ENCODE measurements at places on chromosomes 3 and 15.

GRCh38 chr15:45790325-45790943 is 155.6 kb downstream of the SQOR start:
- DNase-seq, result no peak

- DNase-seq, result no peak
Observed at GRCh38 chr15:89452330-89452836, 44.0 kb downstream of the RHCG start.

DNA sequence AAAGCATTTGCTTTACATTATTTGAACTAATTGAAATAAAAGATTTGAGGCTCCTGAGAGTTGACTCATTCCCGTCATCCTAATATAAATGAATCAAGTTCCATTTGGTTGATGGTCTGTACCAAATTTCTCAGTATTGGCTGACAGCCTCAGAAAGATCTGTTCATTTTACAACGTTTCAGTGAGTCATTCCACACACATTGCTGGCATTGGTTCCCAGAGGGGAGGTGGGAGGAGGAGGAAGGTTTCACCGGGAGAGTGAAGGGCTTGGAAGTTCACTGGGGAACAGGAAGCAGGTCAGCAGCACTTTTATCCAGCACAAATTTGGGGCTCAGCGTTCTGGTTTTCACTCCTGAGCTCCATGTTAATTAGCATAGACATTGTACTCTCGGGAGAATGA is 176.7 kb upstream of the CADPS start:
- no peak for DNase-seq

GRCh38 chr3:143002727-143003126 is 1.4 kb downstream of the U2SURP start:
- no peak for DNase-seq

DNA sequence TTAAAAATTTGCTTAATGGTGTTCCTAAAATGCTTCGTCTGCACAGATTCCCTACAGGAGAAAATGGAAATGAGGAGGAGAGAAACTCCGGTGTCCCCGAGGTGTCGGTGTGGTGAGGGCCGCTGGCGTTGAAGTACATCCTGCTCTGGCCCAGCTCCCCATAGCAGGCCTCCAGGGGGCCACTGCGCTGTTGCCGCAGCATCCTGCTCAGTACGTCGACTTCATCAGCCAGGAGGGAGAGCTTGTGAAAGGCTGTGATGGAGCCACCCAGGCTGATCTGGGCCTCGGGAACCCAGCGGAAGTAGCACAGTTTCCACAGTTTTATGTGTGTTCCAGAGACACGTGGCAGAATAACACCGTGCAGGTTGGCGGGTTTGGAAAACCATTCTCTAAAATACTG is 37.8 kb downstream of the FAN1 start:
- no peak for DNase-seq

DNA sequence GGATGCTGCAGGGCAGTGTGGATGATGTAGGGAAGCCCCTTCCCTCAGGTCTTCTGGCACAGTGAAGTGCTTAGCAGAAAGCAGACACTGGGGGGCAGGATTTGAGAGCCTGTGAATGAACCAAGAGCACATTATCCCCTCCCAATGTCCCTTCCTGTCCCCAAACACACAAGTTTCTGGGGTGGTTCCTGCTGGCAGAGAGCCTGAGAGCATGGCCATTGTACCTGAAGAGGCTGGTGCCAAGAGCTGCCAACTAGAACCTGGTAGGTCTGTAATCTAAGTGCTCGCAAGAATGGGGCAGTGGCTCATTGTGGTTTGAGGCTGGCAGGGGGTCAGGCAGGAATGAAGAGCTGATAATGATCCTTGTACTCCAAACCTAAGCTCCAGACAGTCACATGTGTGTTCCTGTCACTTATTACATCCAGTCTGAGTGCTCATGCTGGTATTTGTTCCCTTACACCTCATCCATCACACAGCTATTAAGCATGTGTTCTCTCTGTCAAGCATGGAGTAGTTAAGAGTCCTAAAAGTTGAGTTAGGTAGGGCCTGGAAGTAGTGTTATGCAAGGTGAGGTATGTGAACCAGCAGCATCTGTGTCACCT is 6.7 kb upstream of the CCR1 start:
- DNase-seq, result no peak

- no peak for DNase-seq
Observed at GRCh38 chr3:16546186-16547010, 32.9 kb upstream of the RFTN1 start.

DNA sequence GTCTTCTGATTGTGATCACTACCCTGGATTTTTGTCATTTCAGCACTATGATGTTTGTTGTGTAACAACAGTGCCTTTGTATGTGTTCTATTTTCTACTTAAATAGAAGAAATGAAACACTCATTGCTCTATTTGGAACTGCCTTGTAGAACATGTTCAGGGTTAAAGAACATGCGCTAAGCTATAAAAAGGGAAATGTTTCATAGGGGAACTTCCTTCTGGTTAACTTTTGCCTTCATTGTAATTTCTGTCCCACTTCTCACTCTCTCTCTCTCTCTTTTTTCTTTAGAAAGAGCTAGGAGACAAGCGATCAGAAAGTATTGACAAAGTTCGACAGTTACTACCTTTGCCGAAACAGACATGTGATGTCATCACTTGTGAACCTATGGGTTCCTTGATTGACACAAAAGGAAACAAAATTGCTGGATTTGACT is at the start of gene P2RY12:
Gene P2RY12 (minus strand): TSS at position 13 of the 434 bp plus-strand sequence. CDS start 45,908 bp downstream, outside the sequence.
- peak; percentile 36 for DNase-seq

GRCh38 chr15:85383470-85384148 is 3.2 kb downstream of the AKAP13 start:
- no peak for DNase-seq

- no peak for DNase-seq
Observed at GRCh38 chr15:53982876-53983275, 4.6 kb downstream of the UNC13C start.

DNA sequence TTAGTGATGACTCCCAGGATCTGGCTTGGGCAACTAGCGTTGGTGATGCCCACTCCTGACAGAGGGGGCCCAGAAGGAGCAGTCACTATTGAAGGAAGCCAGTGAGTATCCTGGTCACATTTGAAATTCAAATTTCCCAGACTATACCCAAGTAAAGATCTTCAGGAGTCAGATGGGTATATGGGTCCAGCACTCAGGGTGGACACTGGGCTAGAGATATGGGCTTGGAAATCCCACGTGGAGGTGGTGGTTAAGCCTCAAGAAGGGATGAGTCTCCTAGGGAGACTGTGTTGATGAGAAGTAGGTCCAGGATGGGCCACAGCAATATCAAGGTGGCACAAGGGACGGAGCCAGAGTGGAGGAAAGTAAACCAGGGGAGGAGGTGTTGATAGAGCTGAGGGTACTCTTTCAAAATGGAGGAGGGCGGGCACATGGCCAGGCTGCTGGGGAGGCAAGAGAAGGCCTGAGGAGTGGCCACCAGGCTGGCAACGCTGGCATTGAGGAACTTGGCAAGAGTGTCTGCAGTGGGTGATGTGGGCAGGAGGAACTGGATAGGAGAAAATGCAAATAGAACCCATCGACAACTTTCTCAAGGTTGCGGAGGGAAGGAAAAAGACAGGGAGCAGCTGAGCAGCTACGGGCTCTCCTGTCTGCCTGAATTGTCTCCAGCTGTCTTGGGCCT is 3.7 kb upstream of the SLCO2A1 start:
- no peak for DNase-seq

DNA sequence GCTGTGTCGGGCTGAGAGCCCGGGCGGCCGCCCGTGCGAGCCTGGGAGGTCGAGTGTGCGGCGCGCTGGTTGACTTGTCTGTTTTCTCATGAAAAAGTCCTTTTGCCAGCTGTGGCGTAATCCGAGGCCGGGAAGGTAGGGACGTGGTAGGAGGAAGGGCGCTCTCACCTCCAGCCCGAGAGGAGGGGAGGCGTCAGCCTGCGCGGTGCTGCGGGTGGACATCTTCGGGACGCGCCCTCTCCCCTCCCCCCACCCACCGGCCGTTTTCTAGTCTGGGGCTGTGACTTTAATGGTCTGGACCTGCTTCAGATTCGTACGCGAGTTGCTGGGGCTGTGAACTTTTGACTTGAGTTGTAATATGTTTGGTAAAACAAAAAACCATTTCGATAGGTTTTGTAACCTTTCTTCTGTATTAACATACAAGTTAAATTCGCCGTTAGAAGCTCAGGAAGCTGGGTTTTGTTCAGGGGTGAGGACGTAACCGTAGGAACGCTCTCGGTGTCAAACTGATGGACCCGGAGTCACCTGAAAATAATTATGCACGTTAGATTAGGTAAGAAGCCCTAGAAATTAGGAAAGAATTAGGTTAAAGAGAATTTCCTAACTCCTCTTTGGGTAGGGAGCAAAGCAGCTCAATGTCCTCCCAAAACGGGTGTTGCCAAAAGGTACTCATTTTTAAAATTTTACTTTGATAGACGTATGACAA is 762 bp downstream of the NCK1 start:
- DNase-seq, result no peak

GRCh38 chr3:64900617-64901521 is 213.1 kb upstream of the ADAMTS9 start:
- no peak for DNase-seq

DNA sequence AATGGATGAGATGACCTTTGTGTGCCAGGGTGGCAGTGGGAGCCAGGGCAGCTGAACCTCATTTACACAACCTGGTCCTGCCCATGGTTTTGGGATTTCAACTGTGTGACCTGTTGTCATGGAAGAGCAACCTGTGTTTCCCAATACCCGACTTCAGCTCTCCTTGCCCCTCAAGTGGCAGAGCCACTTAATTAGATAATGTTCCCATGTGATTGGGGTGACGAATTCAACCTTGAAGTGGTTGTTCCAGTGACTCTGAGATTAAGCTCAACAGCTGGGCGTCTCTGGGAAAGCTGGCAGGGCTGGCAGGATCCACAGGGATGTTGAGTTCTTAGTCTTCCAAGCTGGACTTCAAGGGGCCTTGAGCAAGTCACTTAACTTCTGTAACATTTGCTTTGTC is 71.0 kb downstream of the THSD4 start:
- DNase-seq, result no peak

- no peak for DNase-seq
Observed at GRCh38 chr3:74693251-74693650, 78.8 kb upstream of the CNTN3 start.

- DNase-seq, result no peak
Observed at GRCh38 chr3:11305509-11305908, 33.3 kb downstream of the ATG7 start.

GRCh38 chr3:174170248-174170647 is 688.9 kb upstream of the NAALADL2 start:
- no peak for DNase-seq

- no peak for DNase-seq
Observed at GRCh38 chr3:72891053-72891855, 3.4 kb downstream of the GXYLT2 start.

GRCh38 chr3:170524073-170524472 is 61.8 kb downstream of the SLC7A14 start:
- no peak for DNase-seq

- DNase-seq, result no peak
Observed at GRCh38 chr3:4894891-4895530, 84.2 kb upstream of the BHLHE40 start.

DNA sequence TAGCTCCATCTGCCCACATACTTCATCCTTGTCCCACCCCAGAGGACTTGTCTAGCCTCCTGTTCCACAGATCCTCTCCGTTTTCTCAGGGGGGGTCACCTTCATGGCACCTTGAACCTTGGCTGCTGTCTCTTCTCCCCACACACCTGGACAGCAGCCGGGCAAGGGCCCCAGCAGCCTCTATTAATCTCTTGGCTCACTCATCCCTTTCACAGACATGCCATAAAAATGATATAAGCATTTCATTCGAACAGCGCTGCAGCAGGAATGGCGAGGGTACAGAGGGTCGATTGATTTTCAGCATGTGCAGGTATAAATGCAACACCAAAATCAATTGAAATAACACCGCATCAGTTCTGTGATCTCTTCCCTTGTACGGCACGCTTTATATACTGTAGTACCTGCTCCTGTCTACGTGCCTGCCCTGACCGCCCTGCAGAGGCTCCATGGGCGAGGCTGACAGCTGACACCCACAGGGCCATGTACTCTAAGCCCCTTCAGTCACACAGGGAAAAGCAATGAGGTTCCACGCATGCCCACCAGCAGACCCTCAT is 209.9 kb downstream of the NTRK3 start:
- no peak for DNase-seq

- no peak for DNase-seq
Observed at GRCh38 chr3:152621967-152622810, 212.7 kb upstream of the P2RY1 start.

DNA sequence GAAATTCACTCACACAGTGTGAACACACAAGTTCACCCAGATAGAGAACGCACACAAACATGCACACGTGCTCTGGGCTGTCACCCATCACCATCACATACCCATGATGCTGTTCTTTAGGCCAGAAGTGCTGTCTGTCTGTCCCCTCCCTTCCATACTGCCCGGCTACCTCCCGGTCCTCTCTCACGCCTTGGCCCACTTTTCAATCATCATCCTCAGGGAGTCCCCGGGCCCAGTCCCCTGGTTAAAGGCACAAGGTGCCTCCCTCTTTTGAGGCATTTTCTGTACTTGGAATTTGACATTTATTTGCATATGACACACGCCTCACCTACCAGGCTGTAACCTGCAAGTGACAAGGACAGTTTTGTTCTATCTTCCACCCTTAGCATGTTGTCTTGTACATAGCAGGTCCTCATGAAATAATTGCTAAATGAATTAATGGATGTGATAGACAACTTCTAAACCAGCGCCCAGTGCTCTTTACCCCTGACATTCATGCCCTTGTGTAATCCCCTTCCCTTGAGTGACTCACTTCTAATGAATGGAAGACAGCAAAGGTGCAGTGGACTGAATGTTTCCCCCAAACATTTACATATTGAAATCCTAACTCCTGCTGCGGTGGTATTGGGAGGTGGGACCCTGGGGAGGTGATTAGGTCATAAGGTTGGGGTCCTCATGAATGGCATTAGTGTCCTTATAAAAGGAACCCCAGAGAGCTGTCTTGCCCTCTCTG is 73.9 kb upstream of the ADPGK start:
- DNase-seq, result no peak

DNA sequence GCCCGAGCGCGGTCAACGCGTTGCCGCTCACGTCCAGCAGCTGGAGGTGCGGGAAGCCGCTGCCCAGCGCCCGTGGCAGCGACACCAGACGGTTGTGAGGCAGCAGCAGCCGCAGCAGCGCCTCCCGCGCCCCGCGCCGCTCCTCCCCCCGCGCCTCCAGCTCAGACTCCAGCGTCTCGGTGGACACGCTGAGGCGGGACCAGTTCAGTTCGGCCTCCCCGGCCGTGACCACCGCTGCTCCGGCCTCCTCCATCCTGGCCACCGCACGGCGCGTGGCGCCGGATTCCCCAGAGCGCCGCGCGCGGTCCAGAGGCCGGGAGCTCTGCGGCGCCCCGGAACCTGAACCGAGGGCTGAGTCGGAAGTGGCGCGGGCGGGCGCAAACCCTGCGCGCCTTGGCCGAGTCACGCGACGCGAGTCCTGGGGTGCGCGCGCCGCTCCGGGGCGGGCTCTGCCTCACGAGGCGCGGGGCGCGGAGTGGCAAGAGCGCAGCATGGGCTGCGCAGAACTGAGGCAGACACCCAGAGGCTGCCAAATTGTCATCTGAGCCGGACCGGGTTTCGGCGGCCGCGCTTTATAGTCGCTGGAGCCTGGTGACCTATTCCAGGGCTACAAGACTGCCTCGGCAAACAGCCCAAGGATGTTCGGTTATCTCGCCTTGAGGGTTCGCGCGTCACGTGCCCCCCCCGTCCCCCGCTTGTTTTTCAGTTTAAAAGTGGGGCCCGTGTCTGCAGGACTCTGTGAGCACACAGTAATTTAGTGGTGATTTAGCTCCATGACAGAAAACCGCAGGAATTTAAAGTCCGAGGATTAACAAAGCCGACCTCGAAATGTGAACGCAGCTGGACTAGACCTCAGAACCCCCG is at the start of gene LRRC58:
Gene LRRC58 (minus strand): TSS at position 364 of the 864 bp plus-strand sequence. CDS start 111 bp downstream, at position 253.
- DNase-seq, result peak; percentile 56
